ENCODE measurements at places on chromosomes 4 and X. TPM values are rescaled to one million over a fixed set of nuclear protein-coding genes. Genes with fewer than 3 reads are reported as not detected.

DNA sequence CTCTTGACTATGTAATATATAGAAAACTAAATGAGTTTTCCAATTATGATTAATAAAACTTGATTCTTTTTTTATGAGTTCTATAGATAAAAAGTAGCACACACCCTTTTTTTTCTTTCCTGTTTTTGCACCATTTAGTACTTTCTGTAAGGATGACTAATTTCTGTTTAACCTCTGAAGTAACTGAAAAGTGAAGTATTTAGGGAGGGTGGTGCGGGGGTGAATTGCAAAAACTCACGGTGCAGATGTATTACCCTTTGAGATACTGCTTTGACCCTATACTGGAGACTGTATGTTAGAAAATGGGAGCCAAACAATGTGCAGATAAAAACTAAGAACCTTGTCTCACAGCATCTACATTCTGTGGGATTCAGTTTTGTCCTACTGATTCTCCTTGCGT lies 471.6 kb downstream of the DTHD1 start:
- DNase-seq, result no peak

- no peak for DNase-seq
Observed at GRCh38 chrX:27918799-27919198, 62.5 kb downstream of the DCAF8L1 start.

- no peak for DNase-seq
Observed at GRCh38 chr4:81802285-81802846, 330.7 kb upstream of the RASGEF1B start.

DNA sequence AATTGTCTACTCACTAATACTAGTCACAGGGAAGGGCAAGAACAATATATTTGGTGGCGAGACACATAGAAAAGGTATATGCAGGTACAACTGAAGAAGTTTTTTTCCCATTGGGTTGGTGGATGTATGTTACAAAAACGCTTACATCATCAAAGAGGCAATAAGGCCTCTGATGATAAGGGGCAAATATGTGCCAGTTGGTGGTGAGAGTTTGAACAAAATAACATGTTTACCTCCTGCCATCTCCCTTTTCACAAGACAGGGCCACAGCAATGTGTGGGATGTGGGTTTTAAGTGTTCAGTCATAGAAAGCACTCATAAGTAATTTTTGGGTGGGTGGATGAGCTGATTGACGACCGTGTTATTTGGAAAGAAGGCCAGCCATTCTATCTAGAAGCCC lies 41.7 kb downstream of the PAGE2 start:
- DNase-seq, result no peak

- DNase-seq, result no peak
Observed at GRCh38 chr4:1471443-1472147, 65.4 kb upstream of the NKX1-1 start.

DNA sequence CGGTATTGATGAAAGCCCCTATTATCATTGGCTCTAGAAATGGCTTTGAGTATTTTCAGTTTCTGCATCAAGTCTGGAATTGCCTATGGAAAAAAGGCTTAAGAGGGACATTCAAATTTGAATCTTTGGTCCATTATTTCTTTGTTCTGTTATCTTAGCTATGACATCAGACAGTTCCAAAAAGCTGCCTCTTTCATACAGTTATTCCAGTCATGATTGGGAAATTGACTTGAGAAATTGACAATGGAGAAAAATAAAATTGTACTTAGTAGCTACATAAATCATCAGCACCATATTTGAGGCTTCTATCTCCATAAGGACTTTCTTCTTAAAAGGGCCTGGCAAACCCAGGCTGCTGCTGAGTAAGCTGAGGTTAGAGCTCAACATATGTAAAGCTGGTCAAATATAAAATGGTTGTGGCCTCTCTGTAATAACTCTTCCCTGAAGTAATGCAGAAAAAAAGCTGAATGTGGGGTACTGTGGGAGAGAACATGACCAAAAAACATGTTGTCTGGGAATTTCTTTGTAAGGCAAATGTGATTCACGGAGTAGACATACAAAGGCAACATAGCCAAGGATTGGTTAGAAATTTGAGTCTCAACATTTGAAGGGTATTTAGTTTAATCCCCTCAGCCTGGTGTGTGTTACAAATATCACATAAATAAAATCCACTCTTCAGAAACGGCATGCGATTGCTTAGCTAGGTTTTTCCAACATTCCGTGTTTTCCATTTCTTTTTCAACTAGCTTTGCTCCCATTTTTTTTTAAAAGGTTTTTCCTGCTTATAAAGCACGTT lies 100.9 kb downstream of the LNX1 start:
- no peak for DNase-seq

The ARHGAP36 gene
- not detected for total RNA-seq

The ETDA gene
- not detected for total RNA-seq

The ZNF711 gene
- 10.8 TPM for total RNA-seq

The OTC gene
- total RNA-seq, result not detected

The IL13RA1 gene
- total RNA-seq, result 41.1 TPM

The TRIML2 gene
- 63.3 TPM for total RNA-seq

The MAGEA9B gene
- total RNA-seq, result not detected

The AASDH gene
- total RNA-seq, result 6.3 TPM
